ENCODE measurements at places on chromosomes 16 and 17.

- no peak for DNase-seq
Measured at GRCh38 chr17:17985555-17985954, 12.9 kb downstream of the DRC3 start.

DNA sequence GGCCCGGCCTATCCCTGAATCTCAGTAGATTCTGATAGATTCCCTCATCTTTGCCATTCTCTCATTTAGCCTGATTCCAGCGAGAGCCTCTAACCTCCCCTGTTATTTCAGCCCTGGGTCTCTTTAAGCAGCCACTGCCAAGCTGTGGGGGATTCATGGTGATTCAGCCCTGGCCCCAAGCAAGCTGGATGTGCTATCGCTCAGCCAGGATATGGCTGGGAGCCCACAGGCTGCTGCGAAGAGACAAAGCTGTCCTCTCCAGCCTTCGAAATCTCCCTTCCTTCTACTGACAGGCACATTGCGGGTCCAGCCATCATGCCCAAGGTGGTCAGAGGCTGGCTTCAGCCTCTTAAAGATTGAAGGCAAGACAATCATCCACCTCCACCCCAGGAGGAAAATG, 394.1 kb downstream of the SOX9 start:
- peak; percentile 77 for DNase-seq

DNA sequence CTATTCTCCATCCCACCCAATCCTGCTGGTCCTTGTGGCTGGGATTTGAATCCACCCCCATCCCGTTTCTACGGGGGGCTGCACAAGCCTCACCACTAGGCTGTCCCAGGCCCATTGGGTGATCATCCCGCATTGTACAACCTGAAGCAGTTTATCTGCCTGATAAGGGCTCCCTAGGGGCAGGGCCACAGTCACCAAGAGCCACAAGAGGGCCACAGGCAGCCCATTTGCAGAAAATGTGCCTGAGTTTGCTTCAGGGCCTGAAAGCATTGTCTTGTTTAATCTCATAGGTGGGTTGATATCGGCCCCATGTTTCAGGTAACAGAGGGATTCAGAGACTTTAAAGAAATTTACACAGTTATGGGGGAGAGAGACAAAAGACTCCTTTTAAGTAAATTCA, 245.0 kb downstream of the CPPED1 start:
- no peak for DNase-seq

DNA sequence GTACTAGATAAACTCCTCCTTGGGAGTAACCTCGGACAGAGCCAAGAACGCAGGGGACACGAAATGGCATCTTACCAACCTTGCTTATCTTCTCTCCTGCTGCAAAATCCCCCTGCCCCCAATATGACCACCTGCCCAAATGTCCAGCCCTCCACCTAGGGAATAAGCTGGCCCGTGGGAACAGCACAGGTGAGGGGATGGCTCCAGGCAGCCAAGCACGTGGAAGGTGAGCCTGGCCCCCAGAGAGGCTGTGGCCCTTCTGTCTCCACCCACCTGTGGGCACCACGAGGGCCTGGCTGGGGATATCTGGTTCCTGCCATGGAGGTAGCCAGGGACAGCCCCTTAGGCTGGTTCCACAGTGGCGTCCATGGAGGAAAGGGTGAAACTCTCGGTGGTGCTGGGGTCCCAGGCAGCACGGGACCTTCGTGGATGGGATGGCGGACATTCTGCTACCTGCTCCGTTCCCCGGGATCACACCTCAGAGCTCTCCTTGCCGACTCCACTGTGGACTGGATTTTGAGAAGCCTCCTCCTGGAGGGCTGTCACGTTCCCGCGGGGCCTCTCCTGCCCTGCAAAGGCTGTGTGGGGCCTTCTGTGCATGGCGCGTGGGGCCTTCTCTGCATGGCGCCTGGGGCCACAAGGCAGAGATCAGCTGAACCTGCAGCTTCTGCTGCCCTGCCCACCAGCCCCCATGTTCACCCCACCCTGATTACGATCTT, 388.5 kb upstream of the TNRC6C start:
- no peak for DNase-seq

DNA sequence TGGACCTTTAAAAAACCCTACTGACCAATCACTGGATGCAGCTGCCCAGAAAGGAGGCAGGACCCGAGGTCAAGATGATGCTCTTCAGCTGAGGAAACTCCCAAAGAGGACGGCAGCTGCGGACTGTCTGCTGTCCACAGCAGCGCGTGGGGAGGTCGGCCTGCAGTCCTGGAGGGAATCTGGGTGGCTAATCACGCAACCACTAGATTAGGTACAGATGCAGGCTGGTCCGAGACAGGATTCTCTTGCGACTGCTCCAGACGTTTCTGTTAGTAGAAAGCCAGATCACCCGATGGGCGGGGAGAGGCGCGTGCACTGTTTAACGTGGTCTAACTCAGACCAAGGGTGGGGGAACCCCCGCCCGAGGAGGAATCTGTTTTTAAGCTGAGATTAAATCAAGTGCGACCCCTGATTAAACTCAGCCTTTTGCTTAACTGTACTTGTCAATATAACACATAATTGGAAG, 8.8 kb downstream of the CTRB2 start:
- DNase-seq = peak; percentile 38

DNA sequence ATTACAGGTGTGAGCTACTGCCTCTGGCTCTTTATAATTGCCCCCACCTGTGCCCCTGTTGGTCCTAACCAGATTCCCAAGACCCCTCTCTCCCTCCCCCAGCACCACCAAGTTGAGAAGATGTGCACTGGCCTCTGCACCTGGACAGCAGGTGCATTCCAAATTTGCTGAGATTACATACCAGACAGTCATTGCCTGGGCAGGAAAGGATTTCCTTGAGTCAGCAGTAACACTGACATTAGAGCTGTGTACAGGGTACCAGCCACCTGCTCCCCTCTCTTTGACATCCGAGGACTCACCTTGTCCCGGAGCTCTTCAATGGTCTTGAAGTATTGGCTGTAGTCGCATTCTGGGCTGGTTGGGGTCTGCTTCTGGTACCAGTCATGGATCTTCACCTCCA, 659 bp downstream of the KRT15 start:
- no peak for DNase-seq

DNA sequence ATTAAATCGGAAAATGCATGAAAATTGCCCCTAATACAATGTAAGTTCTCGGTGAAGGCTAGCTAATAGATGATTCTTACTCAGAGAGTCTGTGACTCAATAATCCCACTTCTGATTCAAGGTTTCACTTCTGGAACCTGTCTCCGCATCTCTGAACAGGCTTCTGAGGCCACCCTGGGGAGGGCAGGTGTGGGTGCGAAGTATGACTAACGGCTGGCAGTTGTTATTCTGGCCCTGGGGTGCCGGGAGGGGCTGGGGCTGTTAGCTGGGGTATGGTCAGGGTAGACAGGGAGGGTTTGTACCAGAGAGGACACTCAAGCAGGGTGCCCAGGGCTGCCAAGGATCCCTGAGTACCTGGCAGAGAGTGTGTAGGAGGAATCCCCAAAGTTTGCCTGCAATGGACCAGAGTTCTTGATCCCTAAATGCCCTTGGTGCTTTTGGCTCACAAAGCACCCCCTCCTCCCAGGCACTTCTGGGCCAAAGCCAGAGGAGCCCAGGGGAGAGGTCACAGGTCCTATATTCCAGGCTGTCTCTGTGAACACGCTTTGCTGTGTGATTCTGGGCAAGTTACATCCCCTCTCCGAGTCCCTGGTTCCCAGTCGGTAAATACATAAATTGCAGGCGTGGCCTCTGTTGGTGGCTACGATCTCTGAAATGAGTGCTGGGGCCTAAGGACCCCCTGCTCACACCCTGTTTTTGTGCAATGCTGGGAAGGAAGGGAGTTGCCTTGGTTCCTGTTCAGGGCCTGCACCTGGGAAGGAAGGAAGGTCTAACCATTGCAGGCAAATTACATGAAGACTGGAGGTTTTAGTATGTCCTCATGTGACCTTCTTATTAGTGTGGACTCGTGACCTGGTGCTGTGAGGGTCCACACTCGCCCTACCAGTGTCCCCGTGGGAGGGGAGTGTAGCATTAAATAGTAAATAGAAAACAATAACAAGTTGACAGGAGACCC, 49.9 kb upstream of the CPNE2 start:
- DNase-seq = no peak

DNA sequence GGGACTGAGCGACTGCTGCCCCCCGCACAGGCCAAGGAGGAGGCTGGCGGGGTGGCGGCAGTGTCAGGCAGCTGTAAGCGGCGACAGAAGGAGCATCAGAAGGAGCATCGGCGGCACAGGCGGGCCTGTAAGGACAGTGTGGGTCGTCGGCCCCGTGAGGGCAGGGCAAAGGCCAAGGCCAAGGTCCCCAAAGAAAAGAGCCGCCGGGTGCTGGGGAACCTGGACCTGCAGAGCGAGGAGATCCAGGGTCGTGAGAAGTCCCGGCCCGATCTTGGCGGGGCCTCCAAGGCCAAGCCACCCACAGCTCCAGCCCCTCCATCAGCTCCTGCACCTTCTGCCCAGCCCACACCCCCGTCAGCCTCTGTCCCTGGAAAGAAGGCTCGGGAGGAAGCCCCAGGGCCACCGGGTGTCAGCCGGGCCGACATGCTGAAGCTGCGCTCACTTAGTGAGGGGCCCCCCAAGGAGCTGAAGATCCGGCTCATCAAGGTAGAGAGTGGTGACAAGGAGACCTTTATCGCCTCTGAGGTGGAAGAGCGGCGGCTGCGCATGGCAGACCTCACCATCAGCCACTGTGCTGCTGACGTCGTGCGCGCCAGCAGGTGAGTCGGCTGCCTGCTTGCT, 5.6 kb upstream of the TMEM88 start:
- DNase-seq = no peak

GRCh38 chr17:4229627-4230541, 33.9 kb downstream of the ANKFY1 start:
- peak; percentile 98 for DNase-seq

DNA sequence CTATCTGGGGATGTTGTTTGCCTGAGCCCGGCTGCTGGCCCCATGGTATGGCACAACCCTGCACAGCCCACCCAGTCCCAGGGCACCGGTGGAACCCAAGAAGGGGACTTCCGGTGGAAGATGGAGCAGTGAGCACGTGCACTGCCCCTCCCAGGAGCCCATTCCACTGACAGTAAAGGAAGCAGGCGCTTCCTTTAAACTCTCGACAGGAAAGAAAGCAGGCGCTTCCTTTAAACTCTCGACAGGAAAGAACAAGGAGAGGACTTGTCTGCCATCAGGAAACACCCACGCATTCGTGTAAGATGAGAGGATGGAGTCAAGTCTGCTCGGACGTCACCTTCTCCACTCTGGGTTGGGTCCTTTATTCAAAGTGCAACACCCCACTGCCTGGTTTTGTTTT, 53.7 kb downstream of the IL21R start:
- DNase-seq = no peak

GRCh38 chr17:76048025-76048605, 21.0 kb upstream of the EVPL start:
- no peak for DNase-seq

GRCh38 chr17:81453712-81454111, 58.5 kb downstream of the BAHCC1 start:
- no peak for DNase-seq

DNA sequence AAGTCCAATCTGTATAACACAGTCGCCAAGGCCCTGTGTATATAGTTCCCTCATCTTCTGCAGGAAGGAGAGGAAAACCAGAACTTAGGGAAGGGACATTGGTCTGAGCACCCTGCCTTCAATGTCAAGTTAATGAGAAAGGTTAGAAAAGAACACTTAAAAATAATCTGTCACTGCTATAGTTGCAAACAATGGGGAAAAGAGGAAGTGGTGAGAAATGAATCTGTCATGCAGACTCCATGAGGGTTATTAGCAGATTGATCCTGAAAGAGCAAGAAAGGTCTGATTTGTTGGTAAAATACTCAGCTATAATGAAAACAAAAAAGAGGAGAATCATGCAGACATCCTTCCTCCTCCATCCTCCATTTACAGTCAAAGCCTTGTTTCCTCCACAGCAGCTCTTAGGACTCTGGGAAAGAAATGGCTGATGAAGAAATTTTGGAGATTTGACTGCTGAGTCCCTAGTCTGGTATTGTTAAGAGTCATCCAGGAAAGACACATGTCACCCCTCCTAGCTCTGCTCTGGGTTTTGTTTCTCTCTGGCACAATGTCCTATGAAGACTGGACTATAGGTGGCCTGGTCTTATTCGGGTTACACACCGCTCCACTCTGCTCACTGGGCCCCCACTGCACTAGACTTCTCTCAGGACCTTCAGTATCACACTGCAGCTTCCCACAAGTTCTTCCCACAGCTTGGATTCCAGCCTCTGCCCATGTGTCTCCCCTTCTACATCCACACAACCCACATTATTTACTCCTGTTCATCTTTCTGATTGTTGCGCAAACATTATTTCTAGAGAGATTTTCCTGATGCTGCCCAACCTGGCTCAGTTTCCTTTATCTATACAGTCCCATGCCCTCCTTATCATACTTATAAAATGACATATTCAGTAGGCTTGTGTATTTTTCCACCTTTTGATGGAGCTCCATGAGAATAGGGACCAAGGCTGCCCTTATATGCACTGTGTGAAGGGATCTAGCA, 56.5 kb upstream of the XYLT1 start:
- no peak for DNase-seq
